ENCODE measurements at places on chromosomes 5 and 9.

DNA sequence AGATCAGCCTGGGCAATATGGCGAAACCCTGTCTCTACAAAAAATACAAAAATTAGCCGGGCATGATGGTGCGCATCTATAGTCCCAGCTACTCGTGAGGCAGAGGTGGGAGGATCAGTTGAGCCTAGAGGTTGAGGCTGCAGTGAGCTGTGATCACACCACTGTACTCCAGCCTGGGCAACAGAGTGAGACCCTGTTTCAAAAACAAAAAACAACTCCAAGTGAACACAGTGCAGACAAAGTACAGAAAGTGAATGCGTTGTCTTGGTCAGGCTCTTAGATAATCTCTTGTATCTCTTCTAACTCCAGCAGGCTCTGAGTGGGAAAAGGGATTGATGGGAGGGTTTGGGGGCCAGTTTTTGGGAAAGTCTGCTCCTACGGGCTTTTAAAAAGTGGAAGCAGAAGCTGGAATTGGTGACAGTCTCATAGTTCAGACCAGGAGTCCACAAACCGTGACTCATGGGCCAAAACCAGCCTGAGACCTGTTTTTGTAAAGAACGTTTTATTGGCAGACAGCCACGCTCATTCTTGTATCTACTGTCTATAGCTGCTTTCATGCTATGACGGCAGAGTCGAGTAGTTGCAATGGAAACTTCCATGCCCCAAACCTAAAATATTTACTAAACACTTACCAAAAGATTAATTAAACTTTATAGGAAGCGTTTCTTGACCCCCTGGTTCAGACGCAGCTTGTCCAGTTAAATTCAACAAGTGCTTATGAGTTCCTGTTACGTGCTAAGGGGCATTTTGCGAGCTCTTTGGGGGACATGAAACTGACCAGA is 32.9 kb downstream of the NDST1 start:
- DNase-seq, result no peak

DNA sequence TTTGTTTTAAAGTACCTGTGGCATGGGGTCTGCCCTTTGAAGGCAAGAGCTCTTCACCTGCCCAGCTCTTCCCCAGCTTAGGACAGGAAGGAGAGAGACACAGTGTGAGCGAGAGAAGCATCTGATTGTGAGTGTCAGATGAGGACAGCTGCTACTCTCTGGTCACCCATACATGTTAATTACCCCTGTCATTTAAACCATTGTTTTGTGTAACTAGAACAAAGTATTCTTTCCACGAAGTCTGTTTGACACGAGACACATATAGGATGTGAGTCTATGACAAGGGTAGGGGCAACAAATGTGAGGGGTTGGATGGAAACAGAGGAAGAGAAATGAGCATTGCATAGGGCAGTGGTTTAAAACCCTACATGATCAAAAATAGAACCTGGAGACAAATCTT is 3.0 kb upstream of the CD274 start:
- no peak for DNase-seq

DNA sequence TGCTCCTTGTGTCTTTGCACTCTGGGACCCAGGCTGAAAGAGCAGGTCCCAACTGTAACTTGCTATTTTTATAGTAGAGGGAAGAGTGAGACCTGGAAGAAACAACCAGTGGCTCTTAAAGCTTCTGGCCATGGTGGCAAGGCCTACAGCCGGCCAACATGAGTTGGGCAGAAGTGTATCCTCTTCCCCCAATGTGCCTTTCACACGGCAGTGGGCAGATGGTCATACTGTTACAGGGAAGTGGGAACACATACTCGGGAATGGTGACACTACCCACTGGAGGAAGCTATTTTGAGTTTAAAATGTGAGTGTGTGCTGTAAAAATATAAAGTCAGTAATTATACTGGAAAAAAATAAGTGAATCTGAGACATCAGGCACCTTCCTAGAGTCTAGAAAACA is 116.0 kb downstream of the MVB12B start:
- no peak for DNase-seq

DNA sequence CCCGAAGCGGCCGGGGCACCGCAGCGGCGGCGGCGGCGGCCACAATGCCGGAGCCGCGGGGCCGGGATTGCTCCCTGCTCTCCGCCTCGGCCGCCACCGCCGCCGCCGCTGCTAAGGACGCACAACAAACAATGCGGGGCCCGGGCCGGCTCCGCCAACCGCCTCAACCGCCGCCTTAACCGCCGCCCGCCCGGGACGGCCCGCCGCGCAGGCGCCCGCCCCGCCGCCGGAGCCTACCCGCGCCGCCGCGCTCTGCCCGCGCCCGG is 254 bp downstream of the STRBP start:
- no peak for DNase-seq

GRCh38 chr5:56818450-56819037 is 3.2 kb downstream of the MAP3K1 start:
- no peak for DNase-seq

DNA sequence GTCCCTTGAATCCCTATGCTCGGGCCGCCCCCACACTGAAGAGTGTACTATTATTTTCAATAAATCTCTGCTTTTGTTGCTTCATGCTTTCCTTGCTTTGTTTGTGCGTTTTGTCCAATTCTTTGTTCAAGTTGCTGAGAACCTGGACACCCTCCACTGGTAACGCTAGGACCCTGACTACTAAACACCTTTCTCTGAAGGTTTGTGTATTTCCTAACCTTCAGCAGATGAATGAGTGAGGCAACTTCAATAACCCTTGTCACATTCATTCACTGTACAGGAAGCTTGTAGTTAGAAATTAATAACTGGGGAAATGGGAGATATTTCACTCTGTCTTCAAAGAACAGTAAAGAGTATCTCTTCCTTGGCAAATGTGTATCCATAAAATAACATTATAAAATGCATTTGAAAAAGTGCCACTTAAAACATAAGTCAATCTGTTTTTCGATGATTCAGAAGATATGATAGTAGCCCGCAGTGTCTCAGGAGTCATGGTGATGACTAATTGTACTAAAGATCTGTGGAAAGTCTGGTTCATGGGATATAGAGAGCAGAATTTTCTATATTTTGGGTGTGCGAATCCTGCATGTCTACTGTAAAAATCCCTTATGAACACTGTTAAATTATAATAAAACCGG is 43.2 kb upstream of the ANKH start:
- DNase-seq, result no peak

DNA sequence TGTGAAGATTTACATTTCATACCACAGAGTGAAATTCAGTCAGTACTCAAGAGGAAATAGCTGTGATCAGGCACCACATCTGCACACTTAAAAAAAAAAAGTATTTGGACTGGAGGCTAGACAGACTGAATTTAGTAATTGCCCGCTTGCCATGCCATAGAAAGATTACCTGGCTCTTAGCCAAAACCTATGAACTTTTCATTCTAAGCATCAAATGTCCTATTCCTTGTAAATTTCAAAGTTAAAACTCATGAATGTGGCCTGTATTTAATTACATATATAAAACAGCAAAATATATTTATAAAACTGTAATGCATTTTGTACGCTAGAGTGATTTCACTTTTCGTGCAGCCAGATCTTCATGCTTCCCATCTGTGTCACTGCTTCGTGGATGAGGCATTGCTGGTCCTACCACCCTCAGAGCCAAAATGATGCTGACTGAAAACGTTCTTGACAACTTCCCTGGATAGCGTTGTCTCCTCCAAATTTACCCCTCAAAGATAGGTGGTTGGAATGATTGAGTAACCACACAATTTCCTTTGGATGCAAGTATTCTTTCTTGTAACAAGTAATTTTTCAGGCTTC is 447.9 kb upstream of the SGCD start:
- no peak for DNase-seq

DNA sequence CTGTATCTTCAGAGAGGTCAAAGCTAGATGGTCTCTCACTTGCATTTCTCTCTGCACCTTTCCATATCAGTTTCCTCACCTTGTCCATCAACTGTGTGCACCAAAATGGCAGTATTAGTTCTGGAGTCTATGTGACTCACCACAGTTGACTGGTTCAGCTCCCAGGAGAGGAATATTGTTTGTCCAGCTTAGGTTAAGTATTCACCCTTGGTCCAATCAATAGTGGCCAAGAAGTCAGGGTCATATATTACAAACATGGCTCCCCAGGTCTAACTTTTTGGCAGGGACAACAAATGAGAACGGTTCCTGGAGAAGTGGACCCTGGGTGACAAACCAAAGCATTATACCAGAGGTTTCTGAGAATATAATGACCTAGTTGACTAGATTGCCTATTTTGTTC is 24.9 kb upstream of the CDC23 start:
- no peak for DNase-seq

DNA sequence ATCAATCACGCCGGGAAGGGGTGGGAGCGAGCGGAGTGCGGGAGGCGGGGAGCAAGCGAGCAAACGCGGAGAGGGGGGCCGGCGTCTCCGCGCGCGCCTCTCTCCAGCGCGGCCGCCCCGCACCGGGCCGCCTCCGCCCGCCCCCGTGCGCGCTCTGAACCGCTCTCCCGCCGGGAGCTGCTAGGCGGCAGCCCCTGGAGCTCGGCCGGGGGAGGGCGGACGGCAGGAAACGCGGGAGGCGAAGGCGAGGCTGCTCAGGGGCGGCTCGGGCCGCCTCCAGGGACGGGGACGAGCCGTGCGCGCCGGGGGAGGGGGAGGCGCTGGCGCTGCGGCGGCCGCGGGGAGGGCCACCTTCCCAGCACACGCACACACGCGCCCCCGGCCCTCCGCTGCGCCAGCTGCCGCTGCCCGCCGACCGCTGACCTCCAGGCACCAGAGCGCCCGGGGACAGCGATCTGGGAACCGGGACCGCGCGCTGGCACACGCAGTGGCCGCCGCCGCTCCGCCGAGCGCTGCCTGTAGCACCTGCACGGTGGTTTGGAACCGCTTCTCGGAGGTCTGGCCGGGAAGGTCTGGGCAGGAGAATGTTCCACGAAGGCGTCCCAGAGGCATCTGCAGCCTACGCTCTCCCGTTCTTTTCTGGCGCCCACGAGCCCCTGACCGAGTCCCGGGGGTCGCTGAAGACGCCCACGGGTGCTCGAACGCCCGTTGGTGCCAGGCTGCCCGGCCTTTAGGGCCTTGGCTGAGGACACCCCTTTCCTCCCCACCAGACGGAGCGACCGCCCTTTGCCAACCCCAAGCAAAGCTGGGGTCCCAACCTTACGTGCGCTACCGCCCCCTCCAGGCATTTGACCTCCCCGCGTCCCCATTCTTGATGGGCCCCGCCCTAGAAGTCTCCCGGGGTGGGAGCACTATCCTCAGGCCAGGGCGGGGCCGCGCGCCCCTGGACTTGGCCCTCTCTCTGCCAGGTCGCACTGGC is at the start of gene GABBR2:
GABBR2 (minus strand) TSS at position 3 of the 979 bp plus-strand sequence. CDS start 198 bp downstream, outside the sequence.
- DNase-seq, result no peak

DNA sequence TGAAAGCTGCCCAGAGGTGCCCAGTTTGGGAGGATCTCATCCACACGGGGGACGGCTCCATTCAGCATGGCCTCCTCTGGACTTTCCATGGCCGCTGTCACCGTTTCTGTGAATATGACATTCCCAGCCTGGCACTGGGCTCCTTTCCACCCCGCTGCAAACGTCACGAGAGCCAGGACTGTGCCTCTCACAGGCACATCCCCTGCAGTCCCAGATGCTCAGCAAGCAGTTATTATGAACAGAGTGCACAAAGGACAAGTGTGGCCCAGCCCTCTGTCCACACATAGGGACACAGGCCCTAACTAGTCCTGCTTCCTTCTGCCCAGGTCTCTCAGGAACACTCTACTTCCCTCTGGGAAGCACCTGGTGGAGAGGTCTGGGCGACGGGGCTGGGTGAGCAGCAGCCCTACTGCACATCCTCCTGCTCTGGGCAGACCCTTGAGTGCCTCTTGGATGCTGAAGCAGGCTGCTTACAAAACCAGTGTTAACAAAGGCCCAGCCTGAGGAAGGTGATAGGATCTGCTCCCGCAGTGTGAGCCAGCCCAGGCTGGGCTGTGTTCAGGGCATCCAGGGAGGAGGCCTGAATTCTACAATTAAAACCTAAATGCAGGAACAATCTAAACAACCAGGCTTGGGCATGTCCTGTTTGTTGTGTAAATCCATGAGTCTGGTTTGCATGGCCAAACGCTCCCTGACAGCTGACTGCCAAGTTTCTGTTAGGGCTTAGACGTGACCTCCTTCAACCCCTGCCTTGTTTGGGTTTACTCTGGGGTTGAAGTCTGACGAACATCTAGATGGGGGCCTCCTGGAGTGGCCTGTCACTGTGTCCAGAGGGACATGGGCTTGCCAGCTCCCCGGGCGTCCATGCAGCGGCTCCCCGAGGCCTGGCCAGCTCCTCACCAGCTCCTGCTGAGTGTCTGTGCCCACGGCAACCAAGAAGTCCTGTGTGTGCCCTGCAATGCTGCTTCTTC is 269.8 kb downstream of the GADD45G start:
- no peak for DNase-seq

GRCh38 chr5:20609126-20609525 is 621.1 kb upstream of the CDH18 start:
- no peak for DNase-seq

- no peak for DNase-seq
Measured at GRCh38 chr5:10434392-10434791, 7.3 kb upstream of the ROPN1L start.

DNA sequence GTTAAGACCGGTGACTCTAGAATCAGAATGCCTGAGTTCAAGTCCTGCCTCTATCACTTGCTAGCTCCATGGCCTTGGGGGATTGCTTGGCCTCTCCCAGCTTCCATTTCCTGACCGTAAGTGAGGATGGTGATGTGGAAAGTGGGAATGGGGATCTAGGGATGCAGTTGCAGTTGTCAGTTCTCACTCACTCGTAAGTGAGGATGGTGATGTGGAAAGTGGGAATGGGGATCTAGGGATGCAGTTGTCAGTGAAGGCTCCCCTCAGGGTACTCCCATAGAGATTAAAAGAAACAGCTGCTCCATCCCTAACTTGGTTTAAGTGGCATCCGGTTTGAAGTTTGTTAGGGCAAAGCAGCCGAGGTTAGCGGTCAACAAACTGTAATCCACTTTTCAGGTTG is 3.0 kb upstream of the IL9 start:
- DNase-seq, result no peak

GRCh38 chr5:33105521-33105941 is 335.2 kb upstream of the TARS1 start:
- DNase-seq, result no peak

DNA sequence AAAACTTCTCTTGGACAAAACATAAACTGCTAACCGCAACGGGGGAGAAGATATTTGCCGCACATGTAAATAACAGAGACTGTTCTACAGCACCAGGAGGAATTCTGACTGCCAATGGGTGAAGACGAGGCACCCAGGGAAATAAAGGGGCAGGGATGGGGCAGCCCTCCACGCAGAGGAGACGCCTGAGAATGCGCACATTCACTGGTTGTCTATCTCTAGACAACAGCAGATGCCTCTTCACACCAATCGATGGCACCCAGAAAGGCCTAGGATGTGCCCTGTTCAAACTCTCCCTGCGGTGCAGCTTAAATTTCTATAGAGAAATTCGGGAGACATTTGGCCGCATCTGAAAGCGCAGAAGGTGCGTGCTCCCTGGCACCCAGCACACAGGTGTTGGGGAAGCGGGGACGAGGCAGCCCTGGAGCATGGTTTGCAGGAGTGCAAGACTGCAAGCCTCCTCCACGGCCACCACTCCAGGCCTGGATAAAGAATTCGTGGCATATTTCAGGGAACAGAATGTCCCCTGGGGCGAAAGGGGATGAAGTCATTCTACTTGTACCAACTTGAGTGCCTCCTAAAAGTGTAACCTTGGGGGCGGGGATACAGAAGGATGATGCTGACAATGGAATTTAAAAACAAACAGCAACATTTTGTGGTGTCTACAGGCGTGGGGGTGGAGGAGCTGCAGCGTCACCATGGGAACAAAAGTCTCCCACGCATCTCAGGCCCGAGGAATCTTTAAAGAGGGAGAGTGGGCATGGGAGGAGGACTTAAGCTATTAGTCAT is 6.3 kb upstream of the IRX2 start:
- no peak for DNase-seq

Measured in stimulated activated CD8-positive, alpha-beta memory T cell treated with anti-CD3 and anti-CD28 coated beads, Interleukin-4, amount 100 ng/mL, for 1 hour (primary cell).